ENCODE measurements at places on chromosomes 16 and 17. TPM values are rescaled to one million over a fixed set of nuclear protein-coding genes. Genes with fewer than 3 reads are reported as not detected.

DNA sequence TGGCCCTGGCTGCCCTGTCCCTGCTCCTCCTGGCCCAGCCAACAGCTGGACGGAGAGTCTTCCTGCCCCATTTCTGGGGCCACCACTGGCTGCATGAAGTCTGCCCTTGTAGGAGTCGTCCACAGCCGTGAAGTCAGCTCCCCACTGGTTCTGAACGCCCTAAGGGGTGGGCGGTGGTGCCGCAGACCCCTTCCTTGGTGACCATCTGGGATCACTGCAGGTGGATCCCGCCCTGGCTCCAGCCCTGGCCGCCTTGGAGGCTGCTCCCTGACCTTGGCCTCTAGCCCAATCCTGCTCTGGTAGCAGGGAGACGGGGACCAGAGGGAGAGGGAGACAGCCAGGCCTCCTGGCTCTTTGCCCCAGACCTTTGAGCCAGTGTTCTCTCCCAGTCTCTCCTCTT is 35.4 kb downstream of the MGAT5B start:
- no peak for DNase-seq

DNA sequence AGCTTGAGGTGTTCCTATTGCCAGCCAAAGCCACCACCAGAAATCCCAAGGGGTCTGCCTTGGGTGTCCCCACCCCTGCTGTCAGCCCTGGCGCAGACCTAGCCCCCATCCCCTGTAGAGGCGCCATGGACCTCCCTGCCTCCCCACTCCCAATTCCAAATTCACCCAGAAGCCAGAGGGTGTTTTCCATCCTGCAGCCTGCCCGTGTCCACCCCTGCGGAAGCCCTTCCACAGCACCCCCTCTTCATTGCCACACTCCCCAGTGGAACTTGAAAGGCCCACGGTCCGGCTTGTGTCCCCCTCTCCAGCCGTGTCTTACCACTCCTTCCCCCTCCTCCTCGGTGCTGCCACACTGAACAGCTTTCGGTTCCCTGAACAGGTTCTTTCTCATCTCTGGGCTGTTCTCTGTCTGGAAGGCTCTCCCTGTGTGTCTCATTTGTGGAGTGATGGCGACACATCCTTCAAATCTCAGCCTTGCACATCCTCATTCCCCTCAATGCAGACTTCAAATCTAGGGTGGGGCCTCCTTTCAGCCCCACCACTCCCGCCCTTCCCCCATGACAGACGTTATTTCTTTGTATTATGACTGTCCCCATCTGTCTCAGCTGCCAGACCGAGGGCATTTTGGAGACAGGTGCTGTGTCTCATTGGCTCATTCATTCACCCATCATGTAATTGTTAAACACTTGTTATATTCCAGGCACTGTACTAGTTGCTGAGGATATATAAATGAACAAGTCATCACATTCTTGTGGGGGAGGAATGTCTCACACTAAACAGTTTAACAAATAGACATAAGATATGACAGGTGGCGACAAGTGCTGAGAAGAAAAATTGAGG is 36.3 kb downstream of the ADGRG5 start:
- DNase-seq, result peak; percentile 57

KRTAP4-5 gene
- total RNA-seq, result not detected

GRCh38 chr16:67163164-67163998 is 1.2 kb upstream of the HSF4 start:
- peak; percentile 87 for DNase-seq

GRCh38 chr16:81908466-81909262 is 102.6 kb downstream of the SDR42E1 start:
- no peak for DNase-seq

DNA sequence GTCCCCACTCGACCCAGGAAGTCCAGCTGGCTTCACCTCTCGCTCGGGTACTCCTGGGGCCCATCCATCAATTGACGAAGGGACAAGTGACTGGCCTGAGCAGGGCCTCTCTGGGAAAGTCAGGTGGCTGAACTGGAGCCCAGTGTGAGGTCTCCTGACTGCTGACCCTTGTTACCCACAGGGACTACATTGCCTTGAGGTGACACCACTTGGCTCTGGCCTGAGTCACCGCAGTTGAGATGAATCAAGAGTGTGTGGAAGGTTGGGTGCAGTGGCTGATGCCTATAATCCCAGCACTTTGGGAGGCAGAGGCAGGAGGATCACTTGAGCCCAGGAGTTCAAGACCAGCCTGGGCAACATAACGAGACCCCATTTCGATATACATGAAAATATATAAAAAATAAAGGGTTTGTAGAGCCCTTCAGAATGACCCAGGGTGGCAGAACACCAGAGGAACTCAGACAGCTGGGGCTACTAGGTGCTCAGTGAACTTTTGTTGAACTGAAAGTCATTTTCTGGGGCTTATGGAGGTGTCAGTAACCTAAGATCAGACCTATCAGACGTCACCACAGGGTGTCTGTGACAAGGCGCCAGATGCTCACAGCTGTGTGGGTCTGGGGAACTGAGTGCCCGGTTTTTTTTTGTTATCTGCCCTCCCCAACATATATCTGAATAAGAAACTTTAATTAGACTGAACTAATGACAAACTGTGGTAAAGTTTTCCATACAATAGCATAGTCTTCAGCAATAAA is 14.8 kb upstream of the ZFP90 start:
- DNase-seq, result no peak

- DNase-seq, result peak; percentile 48
Observed at GRCh38 chr16:29028457-29029167, 43.8 kb downstream of the LAT start.

DNA sequence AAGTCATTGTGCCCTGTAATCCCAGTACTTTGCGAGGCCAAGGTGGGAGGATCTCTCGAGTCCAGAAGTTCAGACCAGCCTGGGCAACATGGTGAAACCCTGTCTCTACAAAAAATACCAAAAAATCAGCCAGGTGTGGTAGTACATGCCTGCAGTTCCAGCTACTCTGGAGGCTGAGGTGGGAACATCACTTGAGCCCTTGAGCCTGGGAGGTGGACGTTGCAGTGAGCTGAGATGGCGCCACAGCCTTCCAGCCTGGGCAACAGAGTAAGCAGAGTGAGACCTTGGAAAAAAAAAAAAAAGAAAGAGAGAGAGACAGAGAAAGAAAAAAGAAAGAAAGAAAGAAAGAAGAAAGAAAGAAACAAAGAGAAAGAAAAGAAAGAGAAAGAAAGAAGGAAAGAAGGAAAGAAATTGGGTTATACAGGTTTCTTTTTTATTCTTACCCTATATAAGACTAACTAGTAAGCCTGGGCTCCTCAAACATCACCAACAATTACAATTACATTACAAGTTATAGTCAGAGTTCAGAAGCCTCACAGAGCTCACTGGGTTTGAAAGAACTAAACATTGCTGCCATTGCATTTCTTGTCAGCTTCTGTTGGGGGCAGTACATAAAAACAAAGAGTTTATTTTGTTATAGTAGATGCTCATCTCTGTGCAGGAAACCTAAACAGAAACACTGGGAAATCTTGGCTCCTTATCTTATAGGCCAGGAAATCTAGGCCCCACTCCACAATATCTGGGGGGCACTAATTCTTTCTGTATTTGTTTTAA is 6.7 kb upstream of the ABCA9 start:
- DNase-seq, result no peak

- no peak for DNase-seq
Observed at GRCh38 chr16:1102921-1103635, 7.0 kb upstream of the C1QTNF8 start.

- no peak for DNase-seq
Observed at GRCh38 chr17:27958708-27959381, 65.7 kb upstream of the LYRM9 start.

DNA sequence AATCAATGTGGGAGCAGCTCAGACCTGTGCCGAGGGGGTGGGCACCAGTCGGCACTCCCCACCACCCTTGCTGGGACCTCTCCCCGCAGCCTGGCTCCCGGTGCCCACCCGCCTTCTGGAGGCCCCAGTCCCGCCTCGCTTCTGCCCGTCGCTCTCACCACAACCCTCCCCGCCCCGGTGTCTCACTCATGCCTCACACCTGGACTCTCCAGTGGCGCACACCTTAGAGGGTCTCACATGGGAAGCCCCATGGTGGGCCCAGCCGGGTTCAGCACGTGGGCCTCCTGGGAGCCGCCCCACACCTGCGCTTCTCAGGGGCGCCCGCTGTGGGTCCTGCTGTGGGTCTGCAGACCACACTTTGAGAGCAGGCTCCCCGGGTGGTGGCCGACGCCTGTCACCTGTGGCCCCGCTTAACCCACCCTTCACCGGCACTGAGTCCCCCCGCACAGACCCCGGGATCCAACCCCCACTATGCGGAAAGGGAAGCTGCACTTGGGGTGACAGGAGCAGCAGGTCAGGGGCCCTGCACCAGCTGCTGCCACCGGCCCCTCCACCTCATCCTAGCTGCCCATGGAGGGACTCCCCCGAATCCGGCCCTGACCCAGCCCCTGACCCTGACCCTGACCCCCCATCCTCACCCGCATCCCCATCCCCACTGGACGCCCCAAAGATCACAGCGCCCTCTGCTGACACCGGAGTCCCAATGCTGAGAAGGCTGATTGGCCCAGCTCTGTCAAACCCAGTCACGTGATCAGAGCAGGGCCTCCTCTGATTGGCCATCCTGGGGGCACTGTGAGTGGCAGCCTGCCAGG is 27.4 kb upstream of the SLC38A10 start:
- no peak for DNase-seq

DNA sequence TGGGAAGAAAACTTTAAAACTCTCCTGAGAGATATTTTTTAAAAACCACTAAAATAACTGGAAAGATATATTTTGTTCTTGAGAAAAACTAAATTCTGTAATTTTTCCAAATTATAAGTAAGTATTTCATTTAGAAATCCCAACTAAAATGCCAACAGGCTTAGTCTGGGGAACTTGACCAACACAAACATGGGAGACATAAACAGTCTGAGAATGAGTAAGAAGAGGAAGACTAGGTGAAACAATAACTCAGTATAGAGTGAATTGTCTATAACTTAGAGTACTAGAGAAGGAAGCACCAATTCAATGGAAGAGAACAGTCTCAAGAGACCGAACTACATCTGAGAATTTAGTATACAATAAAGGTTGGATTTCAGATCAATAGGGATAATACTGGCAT is 2.9 kb downstream of the CMTM1 start:
- DNase-seq, result no peak

EVPLL gene
- total RNA-seq, result not detected

DNA sequence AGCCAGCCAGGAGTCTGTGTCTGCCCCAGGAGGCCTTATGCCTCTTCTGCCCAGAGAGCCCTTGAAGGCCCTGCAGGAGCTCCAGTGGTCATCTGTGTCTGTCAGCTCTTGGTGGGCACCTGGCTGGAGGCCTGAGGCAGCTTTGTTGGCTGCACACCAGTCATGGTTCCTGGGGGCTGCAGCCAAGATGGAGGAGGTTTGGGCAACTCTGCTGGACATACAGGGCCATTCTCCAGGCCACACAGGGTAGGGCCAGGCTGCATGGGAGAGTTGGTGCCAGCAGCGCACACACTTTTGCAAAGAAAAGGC is 29.4 kb downstream of the B9D1 start:
- no peak for DNase-seq

GRCh38 chr17:37774504-37774903 is 29.6 kb upstream of the HNF1B start:
- no peak for DNase-seq

DNA sequence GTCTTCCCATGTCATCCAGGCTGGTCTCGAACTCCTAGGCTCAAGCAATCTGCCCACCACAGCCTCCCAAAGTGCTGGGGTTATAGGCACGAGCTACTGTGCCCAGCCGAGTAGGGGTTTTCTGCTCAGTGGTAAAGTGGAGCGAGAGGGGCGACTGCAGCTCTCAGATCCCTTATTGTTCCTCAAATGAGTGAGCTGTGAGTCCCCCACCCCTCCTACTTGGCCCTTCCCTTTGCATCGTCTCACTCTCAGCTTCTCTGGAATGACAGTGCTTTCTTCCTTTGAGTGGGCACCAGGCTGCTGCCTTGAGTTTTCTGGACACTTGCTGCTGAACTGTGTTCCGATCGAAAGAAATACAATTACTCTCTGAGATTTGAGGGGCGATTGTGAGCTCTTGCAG is 63.5 kb downstream of the MSI2 start:
- no peak for DNase-seq

DNA sequence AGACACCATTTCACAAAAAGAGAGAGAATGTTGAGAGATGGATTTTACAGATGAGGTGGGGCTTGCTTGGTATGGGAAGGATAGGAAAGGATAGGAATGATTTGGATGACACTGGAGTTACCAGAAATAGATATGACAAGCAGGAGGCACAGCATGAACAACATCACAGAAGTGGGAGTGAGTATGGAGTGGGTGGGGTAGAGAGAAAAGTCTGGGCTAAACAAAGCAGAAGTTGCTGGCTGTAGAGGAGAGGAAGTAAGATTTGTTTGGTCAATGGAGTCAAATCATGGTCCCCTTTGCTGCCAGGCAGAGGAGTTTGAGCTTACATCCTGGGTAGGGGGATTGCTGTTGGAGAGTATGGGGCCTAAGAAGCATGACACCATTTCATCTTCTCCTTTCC is 101.7 kb downstream of the VAT1L start:
- DNase-seq, result no peak

- peak; percentile 80 for DNase-seq
Observed at GRCh38 chr17:1730326-1731193, 6.1 kb downstream of the WDR81 start.

- no peak for DNase-seq
Observed at GRCh38 chr16:67992661-67993206, 6.5 kb downstream of the DPEP2 start.

DNA sequence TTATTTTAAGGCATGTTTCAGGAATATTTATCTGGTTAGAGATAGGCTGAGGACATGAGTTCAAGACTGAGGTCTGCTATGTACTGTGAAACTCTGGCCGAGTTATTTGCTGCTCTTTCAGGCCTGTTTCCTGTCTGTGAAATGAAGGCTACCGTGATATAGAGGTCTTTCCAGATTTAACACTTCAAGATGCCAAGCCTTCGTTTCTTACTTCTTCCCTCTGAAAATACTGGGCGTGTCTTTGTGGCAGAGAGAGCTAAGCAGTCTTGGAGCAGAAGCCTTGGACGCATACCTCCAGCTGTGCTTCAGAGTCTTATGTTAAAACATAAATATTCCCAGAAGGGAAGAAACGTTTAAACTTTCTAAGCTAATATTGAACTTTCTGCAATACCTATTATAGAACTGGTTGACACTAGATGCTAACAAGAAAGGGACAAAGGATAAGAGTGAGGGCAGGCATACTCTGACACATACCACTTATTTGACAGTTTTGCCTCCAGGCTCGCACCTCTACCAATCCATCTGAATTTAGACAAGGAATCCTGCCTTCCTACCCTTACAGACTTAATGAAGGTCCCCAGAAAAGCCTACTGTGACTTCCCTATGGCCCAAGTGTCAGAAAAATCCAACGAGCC is 17.5 kb downstream of the WIPI1 start:
- DNase-seq, result no peak

Data from aorta (tissue), 5 donors.